ENCODE measurements at places on chromosomes 4 and X.

GRCh38 chrX:129823115-129823514 lies 20.6 kb downstream of the ZDHHC9 start:
- DNase-seq: peak; percentile 51

GRCh38 chr4:137674066-137674465 lies 141.8 kb upstream of the PCDH18 start:
- no peak for DNase-seq

- no peak for DNase-seq
Measured at GRCh38 chrX:152901816-152902501, 4.1 kb downstream of the ZNF185 start.

GRCh38 chrX:21678048-21678612 lies 20.0 kb upstream of the KLHL34 start:
- DNase-seq: no peak

- DNase-seq: no peak
Measured at GRCh38 chr4:67704843-67705242, 3.9 kb upstream of the UBA6 start.

DNA sequence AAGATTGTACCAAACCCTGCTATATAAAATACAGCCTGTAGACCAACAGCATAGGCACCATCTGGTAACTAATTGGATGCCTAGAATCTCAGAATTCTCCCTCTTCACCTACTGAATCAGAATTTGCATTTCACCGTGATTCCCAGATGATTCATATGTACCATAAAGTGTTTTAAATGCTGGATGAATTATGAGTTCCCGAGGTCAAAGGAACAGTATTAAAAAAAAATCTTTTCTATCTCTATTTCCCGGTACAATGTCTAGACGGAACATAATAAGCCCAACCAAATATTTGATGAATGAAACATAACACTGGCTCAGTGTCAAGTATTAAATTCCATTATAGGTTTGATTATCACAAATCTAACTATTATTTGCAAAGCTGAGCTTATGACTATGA lies 280.0 kb downstream of the ANKRD50 start:
- no peak for DNase-seq

GRCh38 chrX:111322231-111322855 lies 52.1 kb upstream of the CAPN6 start:
- no peak for DNase-seq

- DNase-seq: no peak
Measured at GRCh38 chr4:110019153-110019552, 106.5 kb downstream of the EGF start.

DNA sequence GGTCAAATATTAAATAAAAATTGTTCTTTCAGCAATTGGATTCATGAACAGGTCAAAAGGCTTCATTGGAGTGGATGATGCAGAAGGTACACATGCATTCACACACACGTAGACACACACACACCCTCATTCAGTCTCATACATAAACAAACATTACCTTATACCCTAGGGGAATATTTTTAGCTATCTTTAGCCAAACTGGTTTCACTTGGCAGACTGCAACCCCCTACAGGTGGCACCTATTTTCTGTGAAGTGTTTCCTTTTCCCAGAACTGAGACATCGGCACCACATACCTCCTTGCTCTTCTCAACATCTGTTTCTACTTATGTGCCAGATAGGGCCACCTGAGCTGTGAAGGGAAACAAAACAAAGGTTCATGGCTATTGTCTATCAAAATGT lies 18.5 kb upstream of the KDR start:
- DNase-seq: no peak

GRCh38 chr4:38105475-38106220 lies 145.4 kb downstream of the PTTG2 start:
- no peak for DNase-seq

DNA sequence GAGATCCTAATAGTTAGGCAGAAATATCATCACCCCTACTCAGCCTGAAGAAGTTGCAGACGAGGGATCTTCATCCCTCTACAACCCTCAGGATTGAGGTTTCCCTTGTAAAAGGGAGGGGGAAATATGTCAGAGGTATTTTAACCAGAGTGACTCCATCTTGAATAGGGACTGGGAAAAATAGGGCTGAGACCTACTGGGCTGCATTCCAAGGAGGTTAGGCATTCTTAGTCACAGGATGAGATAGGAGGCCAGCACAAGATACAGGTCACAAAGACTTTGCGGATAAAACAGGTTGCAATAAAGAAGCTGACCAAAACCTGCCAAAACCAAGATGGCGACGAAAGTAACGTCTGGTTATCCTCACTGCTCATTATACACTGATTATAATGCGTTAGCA lies 17.5 kb downstream of the IL13RA2 start:
- no peak for DNase-seq

- DNase-seq: no peak
Measured at GRCh38 chrX:118702741-118703140, 24.7 kb upstream of the IL13RA1 start.

DNA sequence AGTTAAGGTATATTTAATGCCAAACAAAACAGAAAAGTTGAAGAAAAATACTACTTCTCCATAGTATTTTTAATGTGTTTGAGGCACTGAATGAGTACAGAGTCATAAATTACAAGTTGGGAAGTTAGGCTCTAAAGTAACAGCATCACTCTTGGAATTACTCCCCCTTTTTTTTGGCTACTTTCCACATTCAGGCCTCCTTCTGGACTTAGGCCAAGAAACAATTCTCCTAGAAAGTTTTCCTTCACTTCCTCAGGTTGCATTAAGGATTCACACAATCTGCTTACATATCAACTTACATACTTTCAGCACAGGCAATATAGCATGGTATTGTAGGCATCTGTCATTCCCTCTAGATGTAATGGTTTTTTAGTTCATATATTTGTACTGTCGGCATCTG lies 52.1 kb downstream of the TMEM165 start:
- DNase-seq: no peak

GRCh38 chr4:106051514-106051913 lies 156.2 kb downstream of the NPNT start:
- DNase-seq: no peak

All from central memory CD4-positive, alpha-beta T cell (primary cell).